ENCODE measurements at places on chromosomes 3 and 15. TPM values are rescaled to one million over a fixed set of nuclear protein-coding genes. Genes with fewer than 3 reads are reported as not detected.

FBN1 gene
- 87.0 TPM for total RNA-seq

PARP16 gene
- total RNA-seq = 5.1 TPM

SETD5 gene
- 22.7 TPM for total RNA-seq

CHRD gene
- 0.30 TPM for total RNA-seq

HRH1 gene
- total RNA-seq = 5.4 TPM

Measured in bronchus fibroblast of lung (primary cell).